AG08396 (cell line): ENCODE measurements at places on chromosomes 16 and 17.

GRCh38 chr16:75483222-75483621 is 12.0 kb downstream of the CHST6 start:
- no peak for DNase-seq

GRCh38 chr16:82580298-82580890 is 46.4 kb upstream of the CDH13 start:
- no peak for DNase-seq

DNA sequence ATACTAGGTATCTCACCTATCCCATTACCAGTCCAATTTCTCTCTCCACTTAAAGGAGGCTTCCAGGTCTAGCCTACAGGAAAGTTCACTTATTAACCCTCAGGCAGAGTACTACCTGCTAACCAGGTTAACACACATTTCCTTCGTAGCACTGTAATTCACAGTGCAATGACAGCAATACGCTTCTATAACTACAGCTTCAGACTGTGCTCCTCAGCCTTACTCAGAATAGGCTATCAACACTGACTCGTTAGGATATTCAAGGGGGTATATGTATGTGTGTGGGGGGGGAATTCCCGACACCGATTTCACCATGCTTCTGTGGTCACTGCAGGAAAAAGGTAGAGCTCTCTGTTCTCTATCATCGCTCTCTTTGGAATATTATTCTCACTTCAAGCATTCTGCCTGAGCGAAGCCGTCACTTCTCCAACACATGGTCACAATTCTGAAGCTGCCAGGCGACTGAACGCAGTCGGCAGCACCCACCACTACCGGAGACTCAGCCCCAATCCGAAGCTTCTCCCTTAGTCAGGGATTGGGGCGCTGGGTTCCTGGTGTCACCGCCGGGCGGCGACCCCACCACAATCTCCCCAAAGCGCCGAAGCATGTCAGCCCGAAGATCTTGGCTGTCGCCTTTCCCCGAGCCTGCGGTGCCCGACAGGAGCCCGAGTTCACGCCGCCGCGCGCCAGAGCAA is 618 bp downstream of the GGA3 start:
- DNase-seq = no peak

DNA sequence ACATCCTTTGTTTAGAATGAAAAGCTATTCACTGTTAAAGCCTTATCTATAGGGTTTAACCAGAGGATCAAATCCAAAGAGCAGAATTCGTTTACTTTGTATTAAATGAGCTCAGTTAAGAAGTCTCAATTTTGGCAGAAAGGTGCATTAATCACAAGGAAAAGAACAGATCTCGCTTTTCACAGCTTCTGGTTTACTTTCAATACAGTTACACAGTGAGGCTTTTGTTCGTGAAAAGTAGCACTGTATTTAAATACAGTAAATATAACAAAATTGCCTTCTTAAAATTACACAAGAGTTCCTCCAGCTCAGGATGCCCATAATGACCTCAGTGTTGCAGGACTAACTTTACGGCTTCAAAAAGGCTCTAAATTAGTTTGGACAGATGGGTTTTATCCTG is 669.1 kb upstream of the SALL1 start:
- DNase-seq = no peak

- DNase-seq = no peak
Measured at GRCh38 chr17:81489012-81489997, 23.3 kb downstream of the ACTG1 start.

- DNase-seq = no peak
Measured at GRCh38 chr16:86093801-86094750, 195.1 kb downstream of the IRF8 start.

DNA sequence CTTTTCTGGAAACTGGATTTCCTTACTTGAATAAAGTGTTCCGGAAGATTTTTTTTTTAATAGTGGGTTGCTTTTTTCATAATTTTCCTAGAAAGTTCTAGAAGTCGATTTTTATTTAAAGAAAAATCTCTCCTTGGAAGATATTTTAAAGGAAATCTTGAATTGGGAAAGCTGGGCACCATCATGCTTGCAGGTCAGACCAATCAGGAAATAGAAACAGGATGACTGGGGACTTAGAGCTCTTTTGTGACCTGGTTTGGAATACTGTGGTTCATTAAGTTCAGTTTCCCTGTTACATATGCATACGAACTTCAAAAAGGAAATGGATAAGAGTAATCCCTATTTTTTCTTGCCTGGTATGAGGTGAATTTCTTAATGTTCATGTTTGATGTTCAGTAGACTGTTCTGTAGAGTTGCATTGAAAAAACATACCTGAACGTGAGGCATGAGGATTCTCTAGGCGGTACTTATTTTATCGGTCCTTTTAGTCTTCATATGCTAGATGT is 1.2 kb downstream of the NFATC3 start:
- DNase-seq = peak; percentile 56

DNA sequence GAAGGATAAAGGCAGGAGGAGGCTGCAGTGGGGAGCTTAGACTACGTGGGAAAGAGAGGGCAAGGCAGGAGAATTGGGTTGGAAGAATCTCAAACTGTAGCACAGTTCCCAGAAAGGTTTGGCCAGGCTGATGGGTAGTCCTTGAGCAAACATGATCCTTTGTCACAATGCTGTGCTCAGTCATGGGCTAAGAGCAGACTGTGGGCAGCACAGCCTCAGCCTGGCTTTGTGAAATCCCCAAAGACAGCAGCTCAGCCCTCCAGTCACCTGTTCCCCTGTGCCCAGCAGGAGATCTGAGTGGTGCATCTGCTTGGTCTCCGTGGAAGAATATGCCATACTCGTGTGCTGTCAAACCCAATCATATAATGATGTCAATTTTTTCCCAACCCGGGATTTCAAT is 10.6 kb upstream of the ENGASE start:
- DNase-seq = no peak

GRCh38 chr16:64900019-64900418 is 221.8 kb downstream of the CDH11 start:
- no peak for DNase-seq

- DNase-seq = no peak
Measured at GRCh38 chr17:7317161-7317803, 2.1 kb upstream of the GPS2 start.

- DNase-seq = no peak
Measured at GRCh38 chr16:20249211-20249610, 78.1 kb downstream of the GP2 start.

DNA sequence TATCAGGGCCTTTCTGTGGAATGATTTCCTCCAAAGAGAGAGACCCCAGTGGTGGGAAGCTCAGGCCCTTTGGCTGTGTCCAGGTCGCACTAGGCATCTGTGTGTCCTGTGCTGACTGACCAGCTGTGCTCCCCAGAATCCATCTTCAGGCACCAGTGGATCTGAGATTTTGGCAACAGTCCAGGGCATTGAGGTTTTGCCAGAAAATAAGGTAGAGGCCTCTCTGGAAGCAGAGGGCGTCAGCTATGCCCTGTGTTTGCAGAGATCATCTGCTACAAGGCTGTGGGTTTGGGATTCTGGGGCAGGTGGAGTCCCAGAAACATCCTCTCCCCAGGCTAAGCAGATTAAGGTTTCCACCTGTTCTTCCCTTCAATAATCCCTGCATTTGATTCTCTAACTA is 57.5 kb upstream of the TOB1 start:
- DNase-seq = no peak

GRCh38 chr17:44960691-44961090 is 7.4 kb downstream of the C1QL1 start:
- DNase-seq = no peak

GRCh38 chr17:74457146-74457819 is 9.2 kb upstream of the CD300A start:
- peak; percentile 82 for DNase-seq

DNA sequence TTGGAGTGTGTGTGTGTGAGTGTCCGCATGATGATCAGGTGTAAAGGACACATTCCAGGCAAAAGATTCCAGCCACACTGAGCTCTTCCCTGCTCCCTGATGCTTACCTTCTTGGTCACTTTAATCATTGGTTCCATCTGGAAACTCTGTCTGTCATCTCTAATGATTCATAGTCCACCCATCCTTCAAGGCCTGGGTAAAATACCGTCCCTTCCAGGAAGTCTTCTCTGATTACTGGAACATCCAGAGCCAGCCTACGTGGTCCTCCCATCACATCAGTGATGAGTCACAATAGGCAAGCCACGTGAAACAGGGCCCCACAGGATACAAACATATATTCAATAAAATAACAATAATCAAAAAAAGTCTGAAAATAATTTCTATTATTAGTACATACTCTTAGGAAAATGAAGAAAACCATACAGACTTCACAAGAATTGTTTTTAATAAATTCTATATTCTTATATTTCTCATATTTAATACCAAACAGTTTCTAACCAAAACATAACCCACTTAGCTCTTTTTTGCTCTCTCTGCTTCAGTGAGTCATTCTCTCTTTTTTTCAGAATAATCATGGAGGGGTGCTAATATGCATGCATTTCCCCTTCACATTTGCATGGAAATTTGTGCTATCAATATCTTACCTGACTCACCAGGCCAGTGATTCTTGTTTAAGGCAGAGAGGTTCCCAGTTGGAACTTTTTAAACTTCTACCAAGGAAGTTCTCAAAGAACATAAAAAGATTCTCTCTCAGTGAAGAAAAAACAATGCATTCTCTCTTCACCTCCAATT is 263.2 kb downstream of the TOX3 start:
- no peak for DNase-seq

GRCh38 chr17:70564006-70564620 is 394.8 kb downstream of the KCNJ2 start:
- DNase-seq = no peak

DNA sequence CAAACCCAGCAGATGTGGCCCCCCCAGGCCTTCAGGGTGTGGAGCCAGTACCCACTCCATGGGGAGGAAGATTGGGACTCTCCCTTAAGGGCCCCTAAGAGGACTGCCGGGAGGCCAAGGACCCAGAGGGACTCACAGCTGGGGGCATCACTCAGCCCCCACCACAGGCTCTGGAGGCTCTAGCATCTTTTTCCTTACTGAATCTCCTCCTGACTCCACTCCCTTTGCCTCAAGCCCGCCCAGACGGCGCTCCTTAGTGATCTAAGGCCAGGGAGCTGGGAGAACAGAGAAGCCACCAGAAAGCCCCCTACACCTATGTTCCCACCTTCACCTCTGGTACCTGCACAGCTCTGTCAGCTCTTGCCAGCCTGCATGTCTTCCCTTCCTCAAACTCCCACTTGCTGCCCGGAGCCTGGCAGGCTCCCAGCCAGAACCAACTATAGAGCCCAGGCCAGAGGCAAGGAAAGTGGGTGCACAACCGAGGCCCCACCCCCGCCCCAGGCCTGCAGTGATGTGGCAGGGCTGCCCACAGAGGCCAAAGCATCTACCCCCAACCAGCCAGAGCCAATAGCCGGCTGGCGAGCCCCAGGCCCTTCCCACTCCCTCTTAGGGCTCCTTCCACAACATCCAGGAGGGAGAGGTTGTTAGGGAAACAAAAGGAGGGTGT is 22.3 kb upstream of the MPO start:
- DNase-seq = no peak

GRCh38 chr17:14582996-14583395 is 282.1 kb downstream of the HS3ST3B1 start:
- no peak for DNase-seq
